ENCODE measurements at places on chromosomes 5 and 9. TPM values are rescaled to one million over a fixed set of nuclear protein-coding genes. Genes with fewer than 3 reads are reported as not detected.

The HTR4 gene
- total RNA-seq: not detected

The NIPAL4 gene
- 5.6 TPM for total RNA-seq

The PCDHB11 gene
- total RNA-seq: not detected

The NTRK2 gene
- under 0.01 TPM for total RNA-seq

The SLC2A6 gene
- 41.7 TPM for total RNA-seq
